ENCODE measurements at places on chromosomes 6 and 20.

- no peak for DNase-seq
These were observed 91.9 kb upstream of the CCDC28A start for GRCh38 chr6:138681627-138682026.

DNA sequence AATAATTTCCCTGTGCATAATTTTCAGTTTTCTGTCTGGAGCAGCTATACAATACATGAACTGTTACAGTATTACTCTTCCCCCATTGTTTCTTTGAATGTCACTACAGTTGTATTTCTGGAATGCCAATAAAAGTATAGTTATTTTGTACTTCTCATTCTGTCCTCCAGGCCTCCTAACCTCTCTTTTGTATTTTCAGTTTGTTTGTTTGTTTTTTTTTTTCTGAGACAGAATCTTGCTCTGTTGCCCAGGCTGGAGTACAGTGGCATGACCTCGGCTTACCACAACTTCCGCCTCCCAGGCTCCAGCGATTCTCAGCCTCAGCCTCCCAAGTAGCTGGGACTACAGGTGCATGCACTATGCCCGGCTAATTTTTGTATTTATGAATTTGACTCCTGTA lies 16.8 kb upstream of the ARID1B start:
- no peak for DNase-seq

DNA sequence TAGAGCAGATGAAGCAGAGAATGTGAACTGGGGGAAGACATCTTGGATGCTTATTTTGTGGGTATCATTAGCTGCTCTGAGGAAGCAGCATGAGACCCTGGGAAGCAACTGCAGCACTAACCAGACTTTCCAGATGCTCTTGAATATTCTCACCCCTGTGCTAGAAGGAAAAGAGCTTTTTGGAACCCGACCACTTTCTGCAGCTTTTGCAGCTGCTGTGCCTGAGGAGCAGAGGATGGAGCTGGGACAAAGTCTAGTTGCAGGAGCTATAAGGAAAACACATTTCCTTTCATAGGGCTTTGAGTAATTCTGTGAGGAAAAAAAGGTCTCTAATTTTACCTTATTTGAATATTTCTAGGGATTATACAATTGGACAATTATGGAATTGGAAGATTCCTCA lies 369.7 kb downstream of the CD109 start:
- no peak for DNase-seq

DNA sequence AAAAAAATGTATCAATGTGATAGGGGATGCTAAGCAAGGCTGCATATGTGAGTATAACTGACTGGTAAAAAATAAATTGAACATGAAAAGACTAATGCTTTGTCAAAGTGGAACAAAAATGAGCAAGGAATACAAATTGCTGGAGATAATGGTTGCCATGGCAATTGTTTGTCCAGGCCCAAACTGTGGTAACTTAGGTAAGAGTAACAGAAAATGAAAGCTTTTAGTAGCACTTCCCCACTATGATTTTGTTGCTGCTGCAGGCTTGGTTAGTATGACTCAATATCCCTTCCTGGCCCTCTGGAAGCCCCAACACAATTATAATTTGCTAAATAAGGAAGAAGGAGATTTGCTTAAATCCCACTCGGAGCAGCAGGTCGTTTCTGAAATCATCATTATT lies 577.1 kb downstream of the DOK5 start:
- no peak for DNase-seq

- DNase-seq = no peak
These were observed 510.5 kb upstream of the MAP3K7 start for GRCh38 chr6:91097364-91097763.

- no peak for DNase-seq
These were observed 81.6 kb upstream of the PREP start for GRCh38 chr6:105484238-105485161.

GRCh38 chr6:151197556-151197955 lies 42.2 kb upstream of the AKAP12 start:
- DNase-seq = no peak

DNA sequence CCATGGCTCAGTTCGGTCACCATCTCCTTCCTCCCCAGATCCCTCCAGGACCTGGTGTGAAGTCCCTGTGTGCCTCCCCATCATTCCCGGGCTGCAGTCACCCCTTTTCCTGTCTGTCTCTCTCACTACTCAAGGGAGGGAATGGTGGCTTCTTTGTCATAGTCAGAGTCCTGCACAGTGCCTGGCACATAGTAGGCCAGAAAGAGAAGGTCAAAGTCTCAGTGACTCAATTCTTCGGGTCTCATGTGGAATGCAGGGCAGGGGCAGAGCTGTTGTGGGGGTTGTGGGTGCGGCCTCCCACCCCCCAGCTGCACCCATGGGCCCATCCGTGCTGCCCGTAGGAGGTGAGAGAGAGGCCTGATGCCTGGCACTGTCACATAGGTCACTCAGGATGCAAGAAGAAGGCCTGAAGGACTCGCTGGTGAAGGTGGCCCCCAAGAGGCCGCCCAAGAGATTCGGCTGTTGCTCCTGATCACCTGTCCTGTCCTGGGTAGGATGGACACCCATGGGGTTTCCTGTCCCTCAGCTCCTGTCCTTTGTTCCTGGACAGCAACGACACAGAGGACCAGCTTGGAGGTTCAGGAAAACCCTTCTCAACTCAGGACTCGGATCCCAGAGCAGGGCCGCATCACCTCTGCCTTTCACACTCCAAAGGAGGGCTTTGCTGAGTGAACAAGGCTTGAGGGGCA lies 34.1 kb downstream of the RAB44 start:
- no peak for DNase-seq

DNA sequence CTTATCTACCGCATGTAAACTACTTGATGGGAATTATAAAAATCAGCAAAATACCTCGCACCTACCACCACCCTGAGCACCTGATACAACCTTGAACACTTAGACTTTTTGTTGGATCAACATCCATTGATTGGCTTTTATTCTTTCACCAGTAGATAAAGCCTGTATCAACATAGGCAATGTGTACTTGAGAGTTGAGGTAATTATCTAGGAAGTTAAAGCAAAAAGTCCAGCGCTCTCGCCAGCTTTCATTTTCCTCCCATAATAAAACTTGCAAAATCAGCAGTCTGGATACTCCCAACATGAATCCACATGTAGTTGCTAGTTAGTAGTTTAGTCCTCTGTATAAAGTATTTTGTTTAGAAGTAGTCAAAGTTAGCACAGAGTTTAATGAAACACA lies 132.0 kb upstream of the PRDM1 start:
- no peak for DNase-seq

DNA sequence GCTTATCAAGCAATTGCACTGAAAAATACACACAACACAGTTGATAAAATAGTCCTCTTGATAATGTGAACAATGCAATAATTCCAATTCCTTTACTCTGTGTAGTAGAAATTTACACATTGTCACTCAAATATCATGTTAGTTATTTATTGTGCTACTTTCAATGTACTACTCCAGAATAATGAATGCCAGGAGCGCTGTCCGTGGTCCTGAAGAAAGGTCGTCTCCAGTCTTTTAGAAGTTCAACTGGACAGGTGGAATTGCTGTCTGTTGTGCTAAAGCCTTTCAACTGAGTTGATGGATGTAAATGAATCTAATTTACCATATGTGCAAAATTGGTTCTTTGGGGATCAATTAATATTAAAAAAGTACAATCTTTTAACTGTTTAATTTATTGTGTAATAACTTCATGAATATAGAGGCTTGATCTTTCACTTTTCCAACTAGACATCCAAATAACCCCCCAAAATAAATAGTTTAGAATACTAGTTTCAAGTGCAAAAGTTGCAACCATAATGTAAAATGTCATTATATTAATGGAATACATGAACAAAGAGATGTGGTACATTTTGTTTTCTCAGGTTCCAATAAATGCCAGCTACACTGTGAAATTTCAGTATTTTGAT lies 3.2 kb downstream of the GRIK2 start:
- DNase-seq = no peak

GRCh38 chr20:62641321-62642050 lies 817 bp upstream of the SLCO4A1 start:
- DNase-seq = no peak

DNA sequence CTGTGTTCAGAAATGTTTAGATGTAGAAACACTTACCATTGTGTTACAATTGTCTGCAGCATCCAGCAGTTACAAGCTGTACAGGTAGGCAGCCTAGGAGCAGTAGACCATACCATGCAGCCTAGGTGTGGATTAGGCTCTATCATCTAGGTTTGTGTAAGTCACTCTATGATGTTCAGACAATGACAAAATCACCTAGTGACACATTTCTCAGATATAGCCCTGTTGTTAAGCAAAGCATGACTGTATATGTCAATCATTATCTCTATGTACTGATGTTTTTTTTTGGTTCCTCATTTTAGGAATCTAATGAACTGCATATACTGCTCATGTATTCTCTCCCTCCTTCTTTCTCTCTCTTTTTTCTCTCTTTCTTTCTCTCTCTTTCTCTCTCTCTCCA lies 22.2 kb downstream of the CST8 start:
- DNase-seq = no peak

DNA sequence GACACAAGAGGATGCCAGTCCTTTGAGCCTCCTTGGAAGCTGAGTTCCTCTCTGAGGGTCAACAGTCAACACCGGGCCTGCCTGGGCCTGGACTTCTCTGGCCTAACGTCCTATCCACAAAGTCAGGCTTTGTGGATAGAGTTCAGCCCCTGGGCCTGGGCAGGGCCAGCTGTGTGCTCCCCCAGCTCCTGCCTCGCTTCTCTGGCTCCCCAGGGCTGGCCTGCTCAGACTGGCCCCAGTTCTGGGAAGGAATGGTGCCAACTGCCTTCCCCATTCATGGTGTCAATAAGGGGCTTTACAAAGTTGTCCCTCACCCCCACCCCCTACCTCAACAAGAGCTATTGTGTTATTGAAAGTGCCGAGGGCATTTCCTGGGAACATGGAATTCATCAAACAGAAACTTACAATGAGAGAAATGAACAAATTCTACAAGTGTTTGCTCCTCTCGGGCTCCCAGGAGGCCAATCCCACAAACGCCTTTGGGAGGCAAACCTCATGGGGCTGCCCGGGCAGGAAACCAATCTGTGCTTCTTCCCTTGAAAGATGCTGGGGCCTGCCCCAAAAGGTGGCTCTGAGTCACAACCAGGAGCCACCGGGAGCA lies 26.5 kb upstream of the PPP1R14C start:
- no peak for DNase-seq

- DNase-seq = no peak
These were observed 42.9 kb downstream of the C6orf132 start for GRCh38 chr6:42099340-42100028.

- DNase-seq = no peak
These were observed 607.4 kb downstream of the HACE1 start for GRCh38 chr6:104252276-104252675.

DNA sequence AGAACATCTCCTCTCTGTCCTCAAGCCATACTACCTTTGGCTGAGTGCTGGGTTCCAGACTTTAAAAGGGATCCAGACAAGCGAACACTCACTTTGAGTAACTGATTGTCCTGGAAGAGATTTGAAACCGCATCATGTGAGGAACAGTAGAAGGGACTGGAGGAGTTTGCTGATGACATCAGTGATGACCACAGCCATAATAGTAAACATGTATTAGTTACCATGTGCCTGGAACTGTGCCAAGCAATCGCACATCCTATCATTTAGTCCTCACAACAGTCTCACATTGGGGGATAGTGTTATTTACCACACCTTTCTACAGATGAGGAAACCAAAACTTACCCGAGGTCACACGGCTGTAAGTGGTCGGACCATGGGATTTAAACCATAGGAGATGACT lies 39.8 kb downstream of the ARMC2 start:
- DNase-seq = no peak

DNA sequence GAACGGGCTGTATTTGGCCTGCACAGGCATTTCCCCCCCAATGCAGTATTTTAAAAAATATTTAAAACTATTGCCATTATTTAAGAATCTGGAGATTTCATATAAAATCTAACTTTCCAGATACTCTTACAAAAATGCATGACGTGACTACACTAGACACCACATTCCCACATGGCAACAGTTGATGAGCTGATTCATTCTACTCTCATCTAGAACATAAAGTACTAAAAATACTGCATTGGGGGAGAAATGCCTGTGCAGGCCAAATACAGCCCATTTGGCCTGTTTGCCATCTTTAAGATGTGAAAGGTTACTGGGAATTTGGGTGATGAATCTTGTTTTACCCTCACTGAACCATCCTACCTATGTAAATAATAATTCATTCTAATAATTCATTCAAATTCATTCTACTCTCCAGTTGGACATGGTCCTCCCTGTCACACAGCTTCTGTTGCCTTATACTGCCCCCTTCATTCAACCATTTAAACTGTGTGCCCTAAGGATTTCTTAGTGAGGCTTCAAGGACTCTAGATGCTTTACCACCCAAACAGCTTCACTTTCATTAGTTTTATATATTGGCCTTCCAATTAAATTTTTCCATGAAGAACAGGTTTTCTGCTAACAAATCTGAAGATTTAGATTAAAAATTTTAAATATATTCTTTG lies 6.9 kb upstream of the ZSCAN16 start:
- no peak for DNase-seq

DNA sequence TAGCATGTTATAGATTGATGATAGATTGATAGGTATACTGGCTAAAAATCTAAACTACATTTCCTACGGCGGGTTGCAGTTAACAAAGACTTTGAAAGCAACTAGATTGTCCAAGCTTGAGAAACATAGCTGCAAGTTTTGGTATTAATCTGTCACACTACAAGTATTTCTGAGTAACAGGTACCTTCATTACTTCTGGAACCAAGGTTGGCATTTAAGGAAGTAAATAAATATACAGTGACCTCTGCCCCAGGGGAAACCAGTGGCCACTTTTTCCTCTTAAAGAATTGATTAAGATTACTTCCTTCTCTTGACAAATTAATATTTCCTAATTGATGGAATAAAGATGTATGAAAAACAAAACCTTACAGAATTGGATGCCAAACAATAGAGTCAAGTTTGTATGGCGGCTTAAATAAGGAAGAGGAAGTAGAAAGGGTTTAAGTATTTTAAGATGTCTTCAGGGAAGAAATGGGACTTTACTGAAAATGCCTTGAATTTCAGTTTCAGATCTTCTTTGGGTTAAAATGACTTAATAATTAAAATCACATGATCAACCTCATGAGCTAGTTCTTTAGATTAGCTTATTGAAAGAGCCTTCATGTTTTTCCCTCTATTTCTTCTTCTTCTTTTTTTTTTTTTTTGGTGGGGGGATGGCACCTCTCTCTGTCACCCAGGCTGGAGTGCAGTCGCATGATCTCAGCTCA lies 132.8 kb downstream of the DOK5 start:
- DNase-seq = no peak

GRCh38 chr20:47125508-47125757 lies 230.8 kb downstream of the EYA2 start:
- no peak for DNase-seq

DNA sequence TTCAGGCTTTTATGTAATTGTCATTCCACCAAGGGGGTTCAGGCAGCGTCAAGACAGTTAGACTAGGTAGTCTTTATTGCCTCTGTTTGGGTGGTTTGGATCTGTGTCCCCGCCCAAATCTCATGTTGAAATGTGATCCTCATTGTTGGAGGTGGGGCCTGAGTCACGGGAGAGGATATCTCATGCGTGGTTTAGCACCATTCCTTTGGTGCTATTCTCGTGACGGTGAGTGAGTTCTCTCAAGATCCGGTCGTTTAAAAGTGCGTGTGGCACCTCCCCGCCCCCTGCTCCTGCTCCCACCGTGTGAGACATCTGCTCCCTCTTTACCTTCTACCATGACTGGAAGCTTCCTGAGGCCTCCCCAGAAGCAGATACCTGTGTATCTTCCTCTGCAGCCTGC lies 51.3 kb upstream of the FOXC1 start:
- DNase-seq = no peak

Data from GOT3 (cell line).